ENCODE measurements at places on chromosomes 6 and 20. TPM values are rescaled to one million over a fixed set of nuclear protein-coding genes. Genes with fewer than 3 reads are reported as not detected.

DNA sequence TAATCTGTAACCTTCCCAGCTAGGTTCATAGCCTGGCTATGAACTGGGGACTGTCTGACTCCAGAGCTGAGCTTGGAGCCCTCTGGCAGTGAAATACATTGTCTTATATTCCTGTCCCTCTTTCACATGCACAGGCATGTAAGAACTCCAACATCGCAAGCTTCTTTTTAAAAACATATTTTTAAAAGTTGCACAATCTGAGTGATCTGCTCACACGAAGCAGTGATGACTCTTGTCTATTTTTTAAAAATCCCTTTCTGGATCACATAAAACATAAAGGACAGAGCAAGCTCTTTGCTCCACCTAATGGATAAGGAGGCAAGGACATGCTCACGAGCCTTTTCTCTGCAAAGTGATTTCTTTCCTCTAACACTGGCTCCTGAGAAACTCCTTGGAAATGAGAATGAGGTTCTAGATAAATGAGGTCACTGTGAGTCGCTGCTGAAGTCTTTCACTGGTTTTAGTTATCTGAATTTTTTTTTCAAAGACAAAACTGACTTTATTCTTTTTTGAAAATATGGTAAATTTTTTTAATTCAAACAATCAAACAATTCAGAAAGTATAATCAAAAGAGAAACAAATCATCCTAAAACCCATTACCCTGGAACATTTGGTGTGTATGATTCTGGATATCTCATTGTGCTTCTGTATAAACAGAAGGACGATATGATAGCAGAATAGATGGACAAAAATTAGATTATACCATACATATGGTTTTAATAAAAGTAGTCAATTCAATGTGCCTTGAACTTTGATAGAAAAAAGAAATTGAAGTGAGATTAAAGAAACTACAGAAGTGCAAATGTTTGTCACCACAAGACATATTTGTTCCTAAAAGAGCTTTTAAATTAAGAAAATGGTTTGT lies 30.8 kb downstream of the IL20RA start:
- DNase-seq, result no peak

GRCh38 chr20:11375335-11375734 lies 542.4 kb upstream of the BTBD3 start:
- no peak for DNase-seq

- no peak for DNase-seq
Measured at GRCh38 chr6:110828396-110828795, 13.1 kb upstream of the CDK19 start.

DNA sequence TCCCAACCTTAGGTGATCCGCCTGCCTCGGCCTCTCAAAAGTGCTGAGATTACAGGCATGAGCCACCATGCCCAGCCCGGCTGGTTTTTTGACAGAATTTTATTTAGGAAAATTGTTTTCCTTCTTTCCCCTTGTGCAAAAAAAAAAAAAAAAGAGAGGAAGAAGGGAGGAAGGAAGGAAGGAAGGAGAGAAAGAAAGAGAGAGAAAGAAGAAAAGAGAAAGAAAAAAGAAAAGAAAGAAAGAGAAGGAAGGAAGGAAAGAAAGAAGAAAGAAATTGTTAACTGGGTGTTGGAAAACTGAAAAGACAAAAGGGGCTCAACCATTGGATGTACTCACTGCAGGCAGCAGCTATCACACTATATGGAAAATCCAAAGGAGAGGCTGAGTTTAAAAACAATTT lies 1.4 kb upstream of the RNF8 start:
- DNase-seq, result no peak

GRCh38 chr6:143053856-143054255 lies 6.8 kb upstream of the AIG1 start:
- DNase-seq, result no peak

DNA sequence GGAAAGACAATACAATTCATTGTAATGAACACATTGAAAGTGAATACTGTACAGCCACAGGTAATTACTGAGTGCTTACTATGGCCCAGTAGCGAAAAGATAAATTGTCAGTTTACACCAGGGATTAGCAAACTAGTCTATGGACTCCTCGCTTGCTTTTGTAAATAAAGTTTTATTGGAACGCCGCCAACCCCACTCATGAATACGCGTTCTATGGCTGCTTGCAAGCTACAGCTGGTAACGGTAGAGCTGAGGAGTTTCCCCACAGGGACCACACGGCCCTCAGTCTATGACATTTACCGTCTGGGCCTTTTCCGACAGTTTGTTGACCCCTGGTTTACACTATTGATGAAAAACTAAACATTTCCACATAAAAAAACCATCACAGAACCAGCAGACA lies 24.2 kb downstream of the LAMA5 start:
- DNase-seq, result no peak

DNA sequence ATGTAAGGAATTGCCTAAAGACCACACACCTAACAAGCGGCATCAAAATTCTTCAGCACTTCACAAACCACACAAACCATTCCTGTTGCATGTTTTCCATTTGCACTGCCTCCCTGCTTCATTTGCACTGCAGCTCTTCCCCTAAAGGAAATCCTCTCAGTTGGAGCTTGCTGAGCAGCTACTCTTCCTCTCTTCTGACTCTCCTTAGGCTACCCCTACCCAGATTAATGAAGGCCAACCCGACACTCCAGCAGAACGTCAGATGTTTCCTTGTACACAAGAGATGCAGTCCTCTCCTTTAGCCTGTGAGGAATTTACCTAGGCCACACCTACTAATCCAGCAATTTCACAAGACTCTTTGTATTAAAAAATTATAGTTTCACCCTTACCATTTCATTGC lies 8.1 kb downstream of the BEND6 start:
- no peak for DNase-seq

GRCh38 chr6:162825597-162825996 lies 97.8 kb downstream of the PACRG start:
- DNase-seq, result no peak

GRCh38 chr6:138977646-138978167 lies 10.3 kb downstream of the REPS1 start:
- DNase-seq, result no peak

DNA sequence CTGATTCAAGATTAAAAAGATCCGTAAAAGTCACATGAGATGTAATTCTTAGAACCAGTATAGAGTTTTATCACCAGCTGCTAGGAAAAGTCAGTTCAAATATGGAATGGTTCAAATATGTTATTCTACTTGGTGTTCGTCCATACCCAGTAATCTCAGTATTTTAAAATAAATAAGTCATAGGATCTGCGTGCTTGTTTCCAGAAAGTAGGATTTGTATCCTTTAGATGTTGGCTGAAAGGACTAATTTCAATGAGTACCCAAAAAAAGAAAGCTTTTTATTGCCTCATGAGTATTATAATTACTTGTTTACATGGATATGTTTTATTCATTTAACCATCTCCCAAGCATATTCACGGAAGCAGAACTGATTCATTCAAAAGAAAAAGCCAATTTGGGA lies 12.2 kb downstream of the TPD52L1 start:
- DNase-seq, result no peak

DNA sequence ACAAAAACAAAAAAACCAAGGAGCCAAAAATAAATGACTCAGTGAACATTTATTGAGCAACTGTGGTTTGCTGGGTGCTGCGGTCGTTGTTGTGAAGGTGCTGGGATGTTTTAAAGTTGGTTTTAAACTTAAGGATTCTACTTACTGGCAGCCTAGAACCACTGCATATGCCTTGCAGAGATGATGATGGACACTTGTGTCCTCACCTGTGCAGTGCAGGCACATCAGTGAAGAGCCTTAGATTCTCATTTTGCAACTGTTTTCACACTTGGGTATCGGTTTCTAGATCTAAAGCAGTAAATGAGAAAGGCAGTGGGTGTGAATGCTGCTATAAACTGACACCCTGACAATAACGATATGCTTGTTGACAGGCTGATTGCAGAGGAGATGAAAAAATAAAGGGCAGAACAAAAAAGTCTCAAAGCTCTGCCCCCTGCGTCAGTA lies 68.8 kb downstream of the UTRN start:
- DNase-seq, result no peak

GRCh38 chr6:87922947-87923330 lies 124.7 kb upstream of the SPACA1 start:
- DNase-seq, result no peak

DNA sequence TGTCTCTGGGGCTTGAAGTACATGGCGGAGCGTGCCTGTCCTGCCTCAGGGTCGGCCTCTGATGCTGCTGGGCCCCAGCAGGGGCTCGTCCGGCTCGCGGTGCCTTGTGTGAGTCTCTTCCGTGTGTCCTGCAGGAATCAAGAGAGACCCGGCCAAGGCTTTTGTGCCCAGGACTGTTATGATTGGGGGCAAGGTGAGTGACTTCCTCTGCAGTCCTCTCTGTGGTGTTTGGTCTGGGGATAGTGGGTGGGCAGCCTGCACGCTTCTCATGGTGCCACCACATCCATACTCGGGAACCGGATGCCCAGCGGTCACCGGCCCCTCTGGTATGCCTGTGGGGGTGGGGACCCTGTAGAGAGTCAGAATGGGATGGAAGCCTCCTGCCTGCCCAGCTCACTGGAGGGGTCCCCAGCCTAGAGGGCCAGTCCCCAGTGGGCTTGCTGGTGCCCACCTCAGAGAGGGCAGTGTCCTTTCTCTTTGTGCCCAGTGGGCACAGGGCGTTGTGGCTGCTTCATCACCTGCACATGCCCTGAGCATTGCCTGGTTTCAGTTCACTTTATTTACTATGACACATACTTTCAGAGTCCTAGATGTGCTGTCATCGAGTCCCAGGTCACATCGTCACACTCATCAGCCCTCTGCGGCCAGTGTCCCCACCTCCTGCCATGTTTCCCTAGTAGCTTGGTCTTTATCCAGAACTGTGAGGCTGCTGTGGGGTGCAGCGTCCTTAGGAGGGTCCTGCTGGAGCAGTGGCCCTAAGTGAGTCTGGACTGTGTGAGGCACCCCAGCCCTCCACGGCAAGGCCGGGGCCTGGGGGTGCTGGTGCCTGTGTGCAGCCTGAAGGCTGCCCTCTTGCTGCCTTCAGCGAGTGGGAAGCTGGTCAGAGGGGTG lies 40.7 kb downstream of the PYGB start:
- DNase-seq, result no peak

DNA sequence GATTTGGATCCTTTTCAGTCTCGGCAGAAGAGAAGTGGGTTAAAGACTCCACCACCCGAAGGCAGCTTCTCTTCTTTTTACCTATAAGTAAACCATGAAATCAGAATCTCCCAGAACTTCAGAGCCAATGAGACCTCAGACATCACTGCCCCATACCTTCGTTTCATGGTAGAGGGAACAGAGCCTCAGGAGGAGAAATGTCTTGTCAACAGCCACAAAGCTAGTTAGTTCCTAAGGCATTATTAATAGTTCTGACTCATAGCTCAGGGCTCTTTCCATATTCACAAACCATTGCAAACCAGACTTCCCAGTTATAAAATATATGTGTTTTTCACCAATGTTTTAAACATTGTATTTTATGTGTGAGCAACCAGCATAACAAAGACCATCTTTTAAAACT lies 118.7 kb upstream of the RIPOR2 start:
- no peak for DNase-seq

DNA sequence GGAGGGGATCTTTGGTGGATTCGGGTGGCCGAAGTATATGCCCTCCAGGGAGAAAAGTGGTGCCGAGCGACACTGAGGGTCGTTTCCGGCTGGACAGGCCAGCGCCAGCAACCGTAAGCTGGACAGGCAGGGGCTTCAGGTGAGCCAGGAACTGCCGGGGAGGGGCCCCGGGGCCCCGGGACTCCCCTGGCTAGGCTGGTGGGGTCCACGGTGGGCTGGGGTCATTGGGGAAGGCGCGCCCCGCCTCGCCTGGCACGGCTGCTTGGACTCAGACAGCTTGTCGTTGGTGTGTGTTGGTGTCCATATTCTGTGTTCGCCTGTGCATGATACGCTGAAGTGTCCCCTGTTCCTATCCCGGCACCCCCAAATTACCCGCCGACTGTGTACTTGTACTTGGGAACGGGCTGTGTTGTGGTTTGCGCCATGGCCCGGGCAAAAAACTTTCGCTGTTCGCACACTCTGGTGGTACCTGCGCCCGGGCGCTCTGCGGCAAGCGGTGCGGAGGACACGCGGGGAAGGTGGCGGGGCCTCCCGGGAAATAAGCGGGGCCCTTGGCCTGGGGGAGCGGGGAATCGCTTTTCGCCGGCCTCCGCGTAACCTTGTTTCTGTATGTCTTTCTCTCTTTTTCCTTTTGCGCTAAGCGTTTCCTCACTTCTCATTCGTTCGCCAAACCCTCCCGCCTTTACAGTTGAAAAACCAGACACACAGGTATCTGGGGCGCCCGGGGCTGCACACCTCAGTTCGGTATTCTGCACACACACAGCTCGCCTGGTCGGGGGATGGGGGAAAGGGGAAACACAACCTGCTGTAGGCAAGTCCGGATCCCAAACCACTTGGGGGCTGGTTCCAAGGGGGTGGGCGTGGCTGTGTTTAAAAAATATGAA lies 3.2 kb downstream of the GNAS start:
- DNase-seq, result no peak

AFG1L gene
- 3.6 TPM for total RNA-seq

TRIM31 gene
- not detected for total RNA-seq

GTSF1L gene
- not detected for total RNA-seq

CPNE1 gene
- 158 TPM for total RNA-seq

CD83 gene
- 6.8 TPM for total RNA-seq

TBC1D22B gene
- 13.0 TPM for total RNA-seq

NCR2 gene
- not detected for total RNA-seq

SPATA25 gene
- total RNA-seq, result 0.25 TPM

BHLHE23 gene
- not detected for total RNA-seq

FKBP1C gene
- total RNA-seq, result 0.17 TPM

GMDS gene
- 40.5 TPM for total RNA-seq
